ENCODE measurements at places on chromosomes 5 and 9.

GRCh38 chr5:128534726-128535125, 3.3 kb downstream of the FBN2 start:
- no peak for DNase-seq

DNA sequence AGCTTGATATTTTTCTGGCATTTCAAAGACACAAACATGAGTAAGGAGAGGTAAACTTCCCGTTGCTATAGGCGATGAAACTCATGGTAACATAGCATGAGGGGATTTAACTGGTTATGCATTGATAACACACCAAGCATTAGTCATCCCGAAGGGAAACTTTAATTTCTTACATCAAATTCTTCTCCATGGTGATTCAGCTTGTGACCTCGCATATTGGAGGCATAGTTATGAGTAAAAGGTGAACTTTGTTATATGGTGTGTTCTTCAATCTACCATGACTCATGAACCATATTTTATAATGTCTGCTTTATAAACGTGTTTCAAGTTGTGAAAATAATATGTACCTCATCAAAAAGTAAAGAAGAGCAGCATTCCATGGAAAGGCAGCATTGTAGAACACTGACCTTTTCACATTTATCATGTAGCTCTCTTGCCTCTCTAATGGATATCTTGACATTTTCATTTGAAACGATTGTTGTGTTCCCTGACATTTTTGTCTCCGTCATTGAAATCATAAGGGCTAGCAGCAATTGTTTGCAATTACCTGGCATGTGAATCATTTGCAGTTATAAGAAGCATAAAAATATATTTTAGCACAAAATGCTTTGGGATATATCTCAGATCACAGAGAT, 491.8 kb downstream of the ANXA1 start:
- DNase-seq, result no peak

DNA sequence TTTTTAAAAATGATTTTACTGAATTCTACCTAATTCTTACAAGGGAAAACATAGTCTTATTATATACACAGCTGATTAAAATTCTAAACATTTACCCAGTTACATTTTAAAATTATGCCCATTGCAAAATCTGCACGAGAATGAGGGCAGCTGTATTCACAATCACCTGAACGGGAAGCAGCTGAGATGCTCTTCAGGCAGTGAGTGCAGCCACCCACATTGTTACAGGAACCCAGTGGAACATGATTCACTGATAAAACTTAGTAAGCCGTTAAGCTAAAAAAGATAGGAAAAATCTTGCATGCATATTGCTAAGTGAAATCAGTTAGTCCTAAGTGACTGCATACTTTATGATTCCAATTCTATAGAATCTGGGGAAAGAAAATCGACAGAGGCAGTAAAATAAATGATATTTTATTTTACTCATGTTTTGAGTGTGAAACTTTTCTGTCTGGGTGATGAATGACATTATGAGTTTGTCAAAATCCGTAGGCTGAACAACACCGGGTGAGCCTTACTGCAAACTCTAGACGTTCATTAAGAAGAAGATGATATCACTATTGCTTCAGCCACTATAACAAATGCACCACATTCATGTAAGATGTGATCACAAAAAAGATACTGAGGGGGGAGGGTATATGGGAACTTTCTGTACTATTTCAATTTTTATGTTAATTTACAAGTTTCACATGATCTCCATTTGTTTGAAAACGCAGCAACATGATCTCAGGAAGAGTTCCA, 39.1 kb upstream of the FLT4 start:
- DNase-seq, result no peak

GRCh38 chr5:34914671-34915138, 599 bp downstream of the RAD1 start:
- no peak for DNase-seq

DNA sequence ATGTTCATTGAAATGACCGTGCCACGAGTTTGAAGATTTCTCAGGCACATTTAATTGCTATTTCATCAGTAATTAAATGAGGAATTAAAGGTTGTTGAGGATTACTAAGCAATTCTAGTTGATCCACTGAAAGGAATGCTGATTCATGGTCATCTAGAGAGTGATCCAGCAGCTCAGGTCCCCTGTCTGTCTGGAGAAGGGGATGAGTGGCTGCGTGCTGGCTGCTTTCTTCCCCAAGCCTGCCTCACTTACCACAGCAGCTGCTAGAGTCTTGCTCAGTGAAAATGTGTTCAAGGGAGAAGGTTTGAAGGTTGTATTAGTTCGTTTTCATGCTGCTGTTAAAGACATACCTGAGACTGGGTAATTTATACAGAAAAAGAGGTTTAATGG, 7.8 kb upstream of the TGFBI start:
- DNase-seq, result no peak

DNA sequence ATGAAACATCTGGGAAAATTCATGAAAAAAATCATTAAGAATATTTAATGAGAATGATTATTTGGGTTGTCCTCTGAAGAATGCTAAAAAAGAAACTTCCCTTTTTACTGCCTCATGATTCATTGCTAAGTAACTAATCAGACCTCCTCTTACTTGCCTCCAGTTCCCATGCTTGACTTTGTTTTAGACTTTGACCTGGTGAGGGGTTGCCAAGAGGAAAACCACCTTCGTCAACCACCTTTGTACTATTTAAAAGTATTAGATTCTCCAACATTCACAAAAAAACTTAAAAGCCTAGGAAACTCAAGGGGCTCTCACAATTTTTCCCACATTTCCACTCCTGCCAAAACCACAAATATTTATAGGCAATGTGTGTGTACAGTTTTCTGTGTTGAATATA, 115.2 kb upstream of the ST8SIA4 start:
- DNase-seq, result no peak

DNA sequence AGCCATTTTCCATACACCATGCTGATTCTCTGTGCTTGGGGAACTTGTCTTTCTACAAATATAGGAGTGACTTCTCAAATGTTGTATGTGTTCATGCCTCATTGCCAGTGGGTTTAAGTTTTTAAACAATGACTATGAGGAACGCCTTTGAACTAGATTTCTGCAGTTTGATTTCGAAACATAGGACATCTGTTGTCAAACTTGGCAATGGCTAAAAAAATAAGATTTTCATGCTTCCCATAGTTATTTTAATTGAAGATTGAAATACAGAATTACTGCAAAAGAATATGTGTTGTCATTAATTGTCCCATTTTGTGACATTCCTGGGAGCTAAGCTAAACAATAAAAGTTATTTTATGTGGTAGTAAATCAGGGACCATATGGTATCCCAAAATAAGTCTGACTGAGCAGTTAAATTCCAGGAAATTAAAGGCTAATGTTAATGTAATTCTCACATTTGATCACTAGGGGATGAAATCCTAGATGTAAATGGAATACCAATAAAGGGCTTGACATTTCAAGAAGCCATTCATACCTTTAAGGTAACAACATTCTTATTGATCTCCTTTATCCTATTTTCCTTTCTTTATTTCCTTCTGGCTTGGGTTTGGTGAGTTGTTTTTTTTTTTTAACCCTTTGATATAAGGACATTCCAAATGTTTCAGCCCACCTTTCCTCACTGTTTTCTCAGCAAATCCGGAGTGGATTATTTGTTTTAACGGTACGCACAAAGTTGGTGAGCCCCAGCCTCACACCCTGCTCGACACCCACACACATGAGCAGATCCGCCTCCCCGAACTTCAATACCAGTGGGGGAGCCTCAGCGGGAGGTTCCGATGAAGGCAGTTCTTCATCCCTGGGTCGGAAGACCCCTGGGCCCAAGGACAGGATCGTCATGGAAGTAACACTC, 116.7 kb downstream of the GOLPH3 start:
- DNase-seq, result no peak
